Stimulated activated CD8-positive, alpha-beta memory T cell treated with anti-CD3 and anti-CD28 coated beads, Interleukin-4, amount 100 ng/mL, for 4 hours (primary cell): ENCODE measurements at places on chromosomes 7 and 10.

DNA sequence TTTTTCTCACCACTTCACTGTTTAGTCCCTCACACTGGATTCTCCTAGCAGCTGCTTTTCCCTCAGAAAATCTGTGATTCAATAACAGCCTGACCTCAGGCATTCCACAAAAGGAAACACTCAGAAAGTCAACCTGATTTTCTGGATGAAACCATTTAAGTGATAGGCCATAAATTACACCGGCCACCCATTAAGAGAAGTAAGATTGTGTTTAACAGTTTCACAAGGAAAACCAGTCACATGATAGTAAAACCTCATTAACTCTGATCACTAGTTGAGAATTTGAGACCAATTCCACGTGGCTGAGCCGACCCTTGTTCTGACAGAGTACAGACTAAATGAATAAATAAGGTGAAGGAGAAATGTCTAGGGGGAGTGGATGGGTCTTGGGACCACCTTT lies 7.7 kb downstream of the GRM8 start:
- DNase-seq: no peak

- no peak for DNase-seq
Measured at GRCh38 chr10:133161486-133162109, 1.6 kb downstream of the KNDC1 start.

- no peak for DNase-seq
Measured at GRCh38 chr7:4960363-4960762, 1.4 kb upstream of the MMD2 start.

GRCh38 chr7:100837099-100837836 lies 9.9 kb upstream of the EPHB4 start:
- peak; percentile 44 for DNase-seq

DNA sequence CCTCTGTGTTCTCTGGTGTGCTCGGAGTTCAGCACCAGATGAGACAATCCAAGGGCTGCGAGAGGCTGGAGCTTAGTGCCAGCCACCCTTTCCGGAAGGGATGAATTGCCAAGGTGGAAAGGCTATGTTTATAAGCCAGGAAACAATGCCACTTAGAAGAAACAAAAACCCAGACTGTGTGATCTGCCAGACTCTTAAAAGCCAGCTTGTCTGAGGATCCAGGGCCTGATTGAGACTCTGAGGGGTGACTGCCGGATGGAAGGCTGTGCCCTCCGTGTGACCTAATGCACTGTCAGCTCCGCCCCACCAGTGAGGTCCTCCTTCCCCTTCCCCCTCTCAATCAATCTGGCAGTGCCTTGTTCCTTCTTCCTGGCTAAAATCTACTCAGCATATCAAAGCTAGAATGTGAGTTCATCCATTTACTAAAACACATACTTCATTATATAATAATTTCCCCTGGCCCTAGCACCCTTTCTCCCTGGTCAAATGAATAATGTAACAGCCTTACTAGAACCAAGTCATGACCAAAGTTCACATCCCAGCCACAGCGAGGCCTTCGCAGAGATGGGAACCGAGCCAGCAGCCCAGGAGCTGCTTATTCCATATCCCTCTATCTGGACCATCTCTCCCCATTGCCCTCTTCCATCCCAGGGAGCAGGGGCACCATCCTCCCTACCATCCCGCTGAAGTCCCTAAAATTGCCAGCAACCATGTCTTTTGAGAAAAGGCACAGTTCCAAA lies 25.5 kb downstream of the FAM107B start:
- DNase-seq: no peak

DNA sequence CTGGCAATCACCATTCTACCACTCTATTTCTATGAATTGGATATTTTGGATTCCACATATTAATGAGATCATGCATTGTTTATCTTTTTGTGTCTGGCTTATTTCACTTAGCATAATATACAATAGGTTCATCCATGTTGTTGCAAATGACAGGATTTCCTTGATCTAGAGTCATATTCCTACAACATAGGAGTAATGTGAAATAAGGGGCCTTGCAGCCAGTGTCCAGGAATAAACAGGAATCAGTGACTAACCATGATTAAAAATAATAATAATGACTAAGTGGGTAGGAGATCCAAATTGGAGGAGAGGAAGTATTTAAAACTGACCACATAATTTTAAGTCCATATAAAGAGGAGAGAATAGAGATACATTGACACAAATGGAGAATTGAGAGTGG lies 49.9 kb downstream of the SCIN start:
- no peak for DNase-seq

GRCh38 chr10:128579901-128580300 lies 453.7 kb upstream of the MKI67 start:
- DNase-seq: no peak

- no peak for DNase-seq
Measured at GRCh38 chr7:107627002-107627401, 33.6 kb upstream of the SLC26A4 start.

DNA sequence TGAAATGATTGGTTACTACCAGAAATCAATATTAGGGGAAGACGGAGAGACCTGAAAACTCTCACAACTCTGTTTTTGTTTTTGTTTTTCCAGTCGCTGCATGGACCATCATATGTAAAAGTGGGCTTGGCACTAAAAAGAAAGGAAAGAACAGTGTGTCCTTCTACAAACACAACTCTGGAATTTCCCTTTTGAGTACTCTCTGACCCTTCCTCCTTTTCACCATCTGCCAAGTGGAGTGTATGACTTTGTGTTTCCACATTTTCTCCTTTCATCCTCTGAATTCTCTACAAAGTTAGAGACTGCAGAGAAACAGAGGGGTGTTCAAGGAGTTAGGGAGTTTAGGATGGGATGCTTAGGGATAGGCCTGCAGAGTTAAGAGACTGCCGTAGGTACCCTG lies 92.0 kb downstream of the MDFIC start:
- no peak for DNase-seq

- peak; percentile 50 for DNase-seq
Measured at GRCh38 chr10:119206603-119207365, 587 bp upstream of the GRK5 start.

DNA sequence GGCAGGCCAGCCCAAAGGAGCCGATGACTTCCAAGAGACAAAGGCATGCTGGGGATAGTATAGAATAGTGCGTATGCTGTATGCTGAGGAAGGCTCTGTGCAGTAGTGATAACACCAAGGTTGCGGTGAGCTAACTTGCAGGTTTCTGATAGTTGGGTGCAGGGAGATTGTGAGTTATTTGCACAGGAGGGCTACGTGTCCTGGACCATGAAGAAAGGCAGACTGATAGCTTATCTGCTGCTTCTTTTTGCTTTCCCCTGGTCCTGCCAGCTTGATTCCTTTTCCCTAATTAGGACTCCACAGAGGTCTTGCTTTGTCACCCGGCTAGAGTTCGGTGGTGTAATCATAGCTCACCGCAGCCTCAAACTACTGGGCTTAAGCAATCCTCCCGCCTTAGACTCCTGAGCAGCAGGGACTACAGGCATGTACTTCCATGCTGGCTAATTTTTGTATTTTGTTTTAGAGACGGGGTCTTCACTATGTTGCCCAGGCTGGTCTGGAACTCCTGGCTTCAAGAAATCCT lies 43.9 kb upstream of the ARHGAP12 start:
- no peak for DNase-seq

DNA sequence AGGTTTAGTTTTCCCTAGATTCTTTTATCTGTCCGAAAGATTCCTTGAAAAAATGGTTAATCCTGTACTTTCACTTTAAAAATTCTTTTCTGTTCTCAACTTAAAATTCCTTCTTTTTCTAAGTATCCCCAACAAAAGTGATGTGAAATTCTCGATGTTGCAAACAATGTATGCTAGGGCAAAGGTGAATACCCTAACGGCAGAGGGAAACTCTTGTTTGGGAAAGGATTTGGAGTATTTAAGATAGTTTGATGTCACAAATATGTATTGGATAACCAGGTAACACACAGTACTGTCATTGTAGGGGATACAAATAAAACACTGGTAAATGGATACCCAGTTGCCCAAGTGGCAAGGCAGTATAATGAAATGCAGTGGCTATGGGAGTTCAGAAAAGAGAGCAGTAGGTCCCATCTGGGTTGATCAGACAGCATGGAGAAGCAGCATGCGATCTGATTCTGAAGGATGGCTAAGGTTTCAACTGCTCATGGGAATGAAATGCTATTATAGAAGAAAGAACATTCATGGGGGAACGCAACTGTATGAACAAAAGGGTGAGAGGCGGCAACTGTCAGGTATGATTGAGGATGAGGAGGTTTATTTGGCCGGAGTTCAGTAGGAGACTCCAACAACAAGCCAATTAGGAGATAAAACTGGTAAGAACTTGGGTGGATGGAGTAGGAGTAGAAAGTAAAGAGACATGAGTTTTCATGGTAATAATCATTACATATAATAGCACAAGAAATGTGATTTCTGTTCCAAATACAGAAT lies 3.2 kb upstream of the EPC1 start:
- no peak for DNase-seq

GRCh38 chr10:103678178-103678526 lies 177.2 kb downstream of the SH3PXD2A start:
- DNase-seq: peak; percentile 46

- no peak for DNase-seq
Measured at GRCh38 chr10:69495666-69496065, 44.4 kb downstream of the TSPAN15 start.

DNA sequence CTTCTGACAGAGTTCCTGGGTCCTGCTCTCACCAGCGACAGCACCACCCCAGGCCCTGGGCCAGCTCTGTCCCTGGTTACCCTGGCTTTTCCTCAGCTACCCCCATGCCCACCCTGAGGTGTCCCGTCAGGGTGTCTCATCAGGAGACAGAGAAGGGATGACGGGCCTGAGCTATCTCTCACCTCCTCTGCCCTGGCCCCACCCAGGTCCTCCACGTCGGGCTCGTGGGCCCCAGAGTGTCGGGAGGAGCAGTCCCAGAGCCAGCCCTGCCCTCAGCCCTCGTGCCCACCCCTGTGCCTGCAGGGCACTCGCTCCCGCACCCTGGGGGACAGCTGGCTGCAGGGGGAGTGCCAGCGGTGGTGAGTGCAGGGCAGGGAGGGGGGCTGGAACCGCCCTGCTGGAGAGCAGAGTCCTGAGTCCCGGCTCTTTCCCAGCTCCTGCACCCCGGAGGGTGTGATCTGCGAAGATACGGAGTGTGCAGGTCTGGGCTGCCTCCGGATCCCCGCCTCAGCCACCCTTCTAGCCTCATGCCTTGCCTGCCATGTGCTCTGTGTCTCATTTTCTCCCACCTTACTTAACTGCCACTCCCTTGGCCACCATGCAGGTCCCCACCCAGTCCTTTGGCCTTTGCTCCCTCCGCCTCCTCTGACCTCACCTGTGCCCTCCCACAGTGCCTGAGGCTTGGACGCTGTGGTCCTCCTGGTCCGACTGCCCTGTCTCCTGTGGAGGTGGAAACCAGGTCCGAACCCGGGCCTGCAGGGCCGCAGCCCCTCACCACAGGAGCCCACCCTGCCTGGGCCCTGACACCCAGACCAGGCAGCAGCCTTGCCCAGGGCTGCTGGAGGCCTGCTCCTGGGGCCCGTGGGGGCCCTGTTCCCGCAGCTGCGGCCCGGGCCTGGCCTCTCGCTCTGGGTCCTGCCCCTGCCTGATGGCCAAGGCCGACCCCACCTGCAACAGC lies 16.7 kb upstream of the ZNF862 start:
- no peak for DNase-seq

GRCh38 chr7:25402532-25402931 lies 174.2 kb upstream of the NPVF start:
- no peak for DNase-seq

DNA sequence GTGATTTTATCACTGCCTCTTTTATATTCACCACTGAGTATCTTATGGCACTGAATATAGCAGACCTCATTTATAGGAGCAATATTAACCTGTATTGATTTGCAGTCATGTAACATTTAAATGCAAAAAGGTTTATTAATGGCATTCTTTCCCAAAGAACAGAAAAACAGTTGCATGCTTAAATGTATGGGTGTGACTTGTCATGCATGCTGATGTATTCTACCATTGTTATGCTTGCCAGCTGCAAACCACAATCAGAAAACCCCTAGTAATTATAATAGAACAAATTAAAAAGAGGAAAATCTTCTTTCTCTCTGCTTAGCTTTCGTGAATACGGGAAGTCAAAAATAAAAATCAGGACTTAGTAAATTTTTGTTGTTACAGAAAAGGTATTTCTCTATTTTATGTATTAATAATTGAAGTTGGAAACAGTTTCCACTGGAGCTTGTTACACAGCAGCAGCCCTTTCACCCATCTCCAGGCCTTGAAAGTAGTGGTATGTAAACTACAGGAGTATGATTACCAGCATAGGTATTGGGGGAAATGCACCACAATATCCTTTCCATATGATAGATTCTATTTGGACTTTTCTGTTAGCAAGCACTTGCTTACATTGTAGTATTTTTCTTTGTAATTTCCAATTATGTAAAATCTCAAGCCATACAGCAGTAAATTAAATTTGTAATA lies 147.4 kb upstream of the TEX47 start:
- DNase-seq: no peak

GRCh38 chr10:126911301-126911700 lies 6.1 kb downstream of the DOCK1 start:
- no peak for DNase-seq
